ENCODE measurements at places on chromosomes 2 and 18. TPM values are rescaled to one million over a fixed set of nuclear protein-coding genes. Genes with fewer than 3 reads are reported as not detected.
A peak's percentile ranks its signal among the peaks of the same experiment; 100 is the strongest.

- no peak for DNase-seq
These were observed 156.7 kb upstream of the HDAC4 start for GRCh38 chr2:239557516-239557915.

- DNase-seq, result no peak
These were observed 151.0 kb upstream of the NDUFV2 start for GRCh38 chr18:8951491-8951890.

GRCh38 chr2:15956230-15956629 is 15.9 kb downstream of the MYCN start:
- DNase-seq, result no peak

- DNase-seq, result no peak
These were observed 4.9 kb downstream of the NEMP2 start for GRCh38 chr2:190529486-190530247.

DNA sequence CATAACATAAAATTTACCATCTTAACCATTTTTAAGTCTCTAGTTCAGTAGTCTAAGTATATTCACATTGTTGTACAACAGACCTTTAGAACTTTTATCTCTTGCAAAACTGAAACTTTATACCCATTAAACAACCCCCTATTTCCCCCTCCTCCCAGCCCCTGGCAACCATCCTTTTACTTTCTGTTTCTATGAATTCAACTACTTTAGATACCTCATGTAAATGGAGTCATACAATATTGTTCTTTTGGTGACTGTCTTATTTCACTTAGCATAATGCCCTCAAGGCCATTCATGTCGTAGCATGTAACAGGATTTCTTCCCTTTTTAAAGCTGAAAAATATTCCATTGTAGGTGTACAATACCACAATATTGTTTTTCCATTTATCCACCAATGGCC is 129.8 kb downstream of the PDE11A start:
- no peak for DNase-seq

DNA sequence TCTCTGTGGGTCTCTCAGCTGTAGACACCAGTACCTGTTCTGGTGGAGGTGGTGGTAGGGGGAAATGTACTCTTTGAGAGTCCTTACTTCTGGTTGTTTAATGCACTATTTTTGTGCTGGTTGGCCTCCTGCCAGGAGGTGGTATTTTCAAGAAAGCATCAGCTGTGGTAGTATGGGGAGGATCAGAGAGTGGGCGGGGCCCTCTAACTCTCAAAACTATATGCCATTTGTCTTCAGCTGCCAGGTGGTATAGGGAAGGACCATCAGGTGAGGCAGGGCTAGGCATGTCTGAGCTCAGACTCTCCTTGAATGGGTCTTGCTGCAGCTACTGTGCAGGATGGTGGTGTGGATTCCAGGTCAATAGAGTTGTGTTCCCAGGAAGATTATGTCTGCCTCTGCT is 1100.8 kb downstream of the CNTNAP5 start:
- no peak for DNase-seq

- no peak for DNase-seq
These were observed 31.1 kb downstream of the PSME4 start for GRCh38 chr2:53939656-53940055.

GRCh38 chr2:180980106-180980942 is at the start of gene UBE2E3:
TSS of gene UBE2E3 (plus strand) at chr2:180980605. CDS start at chr2:180982043, 1,438 bp downstream.
- peak; percentile 78 for DNase-seq

DNA sequence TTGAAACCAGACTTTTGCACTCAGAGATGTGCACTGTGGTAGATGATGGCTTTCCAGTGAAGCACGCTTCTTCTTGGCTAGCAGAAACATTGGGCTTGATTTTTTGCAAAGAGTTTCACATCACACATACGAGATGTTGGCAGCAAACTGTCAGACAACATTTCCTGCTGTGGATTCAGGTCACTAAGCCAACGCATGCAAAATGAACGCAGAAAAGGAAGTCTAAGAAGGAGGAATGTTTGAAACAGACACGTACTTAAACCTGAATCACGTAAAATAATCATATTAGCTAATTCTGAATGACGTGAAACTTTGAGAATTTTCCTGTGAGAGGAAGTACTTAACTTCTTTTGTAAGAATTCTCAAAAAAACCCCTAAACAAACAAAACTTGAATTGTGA is 88.1 kb downstream of the EPB41L3 start:
- DNase-seq, result no peak

DNA sequence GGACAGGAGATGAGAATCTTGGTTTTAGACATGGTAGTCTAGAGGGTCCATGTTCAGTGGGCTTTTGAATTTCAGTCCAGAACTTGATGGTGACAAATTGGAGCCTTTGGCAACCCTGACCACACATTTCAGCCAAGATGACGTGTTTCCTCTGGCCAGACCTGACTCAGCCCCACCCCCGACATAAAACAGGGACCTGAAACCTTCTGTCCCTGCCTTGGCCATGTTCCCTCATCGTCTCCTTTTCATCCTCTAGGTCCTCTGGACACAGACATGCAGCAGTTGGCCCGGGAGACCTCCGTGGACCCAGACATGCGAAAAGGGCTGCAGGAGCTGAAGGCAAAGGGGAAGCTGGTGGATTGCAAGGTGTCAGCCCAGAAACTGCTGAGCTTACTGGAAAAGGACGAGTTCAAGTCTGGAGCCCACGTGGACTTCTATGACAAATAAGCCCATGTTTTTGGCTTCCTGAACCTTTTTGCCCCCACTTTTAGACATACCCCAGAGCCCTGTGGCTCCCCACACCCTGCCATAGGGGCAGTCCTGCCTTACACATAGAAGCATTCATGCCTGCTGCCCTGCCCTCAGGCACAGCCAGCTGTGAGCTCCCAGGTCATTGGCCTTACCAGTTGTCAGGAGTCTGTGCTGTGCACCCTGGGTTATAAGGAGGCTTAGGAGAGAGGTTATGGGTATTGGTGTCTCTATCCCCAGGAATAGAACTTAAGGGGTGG is 4.0 kb downstream of the SPR start:
- no peak for DNase-seq

DNA sequence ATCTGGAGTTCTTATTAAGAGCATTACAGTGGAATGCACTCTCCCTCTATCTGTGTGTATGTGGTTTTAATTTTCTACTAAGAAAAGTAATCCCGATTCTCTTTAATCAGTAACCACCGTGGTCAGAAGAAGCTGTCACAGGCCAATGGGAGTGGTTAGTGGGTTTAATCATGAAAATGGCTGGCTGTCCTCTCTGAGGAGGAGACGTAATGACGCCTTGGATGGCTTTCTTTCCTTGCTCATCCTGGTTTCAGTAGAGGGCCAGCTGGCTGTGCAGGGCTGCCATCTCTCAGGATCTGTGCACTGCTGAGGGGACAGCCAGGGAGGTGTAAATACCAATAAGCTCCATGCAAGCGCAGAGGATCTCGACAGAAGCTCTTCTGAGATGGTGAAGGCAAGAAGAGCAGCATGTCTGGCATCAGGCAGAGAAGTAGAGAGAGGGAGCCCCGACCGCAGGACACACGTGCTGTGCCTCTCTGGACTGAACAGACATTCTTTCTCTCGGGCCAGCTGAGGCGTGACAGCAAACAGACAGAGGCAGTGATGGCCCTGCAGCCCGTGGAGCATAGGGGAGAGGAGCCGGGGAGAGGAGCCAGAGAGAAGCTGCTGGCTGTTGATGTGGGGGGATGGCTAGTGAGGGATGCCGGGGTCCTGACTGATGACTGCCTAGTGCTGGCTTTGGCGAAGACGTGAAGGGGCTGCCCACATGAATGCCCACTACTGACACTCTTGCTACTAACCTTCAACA is 65.1 kb upstream of the DAPL1 start:
- no peak for DNase-seq

- DNase-seq, result no peak
These were observed 108.0 kb downstream of the CLIP4 start for GRCh38 chr2:29223257-29223656.

DNA sequence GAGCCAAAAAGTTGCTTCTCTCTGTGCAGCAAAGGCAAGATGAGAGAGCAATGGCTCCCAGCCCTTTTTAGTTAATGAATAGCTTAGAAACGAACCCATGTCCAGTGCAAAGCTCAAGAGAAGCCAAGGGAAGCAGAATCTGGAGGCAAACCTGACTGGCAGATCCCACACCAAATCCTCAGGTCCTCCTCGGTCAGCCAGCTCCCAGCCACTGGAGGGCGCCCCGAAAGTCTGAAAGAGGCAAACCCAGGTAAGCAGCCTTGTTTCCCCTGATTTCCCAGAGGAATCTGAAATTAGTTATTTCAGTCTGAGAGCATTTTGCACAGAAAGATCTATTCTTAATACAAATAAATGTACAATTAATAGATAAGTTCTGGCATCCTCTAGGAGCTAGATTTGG is 71.3 kb upstream of the PID1 start:
- DNase-seq, result peak; percentile 28

DNA sequence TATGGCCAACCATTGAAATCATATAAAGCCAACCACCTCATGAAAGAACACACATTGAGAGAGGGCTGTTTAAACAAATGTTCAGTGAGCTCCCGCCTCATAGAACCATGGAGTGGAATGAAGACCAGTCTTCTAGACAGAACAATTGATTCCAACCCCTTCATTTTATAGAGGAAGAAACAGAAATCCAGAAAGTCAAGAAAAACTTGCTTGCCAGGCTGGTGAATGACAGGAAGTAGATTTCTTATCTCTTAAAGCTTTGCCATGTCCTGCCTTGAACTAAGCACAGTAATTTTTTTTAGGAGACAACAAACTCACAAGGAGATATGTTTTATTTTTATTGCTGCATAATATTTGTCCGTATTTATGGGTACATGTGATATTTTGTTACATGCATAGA is 16.5 kb upstream of the NRP2 start:
- no peak for DNase-seq

GALNT5 gene
- total RNA-seq, result 0.19 TPM

IL36G gene
- total RNA-seq, result not detected

MEP1B gene
- total RNA-seq, result not detected

ABCB11 gene
- 0.05 TPM for total RNA-seq

SP140 gene
- total RNA-seq, result 1.3 TPM

SCN9A gene
- 1.4 TPM for total RNA-seq

ITGA6 gene
- 42.0 TPM for total RNA-seq

TXNL1 gene
- total RNA-seq, result 117 TPM

D2HGDH gene
- total RNA-seq, result 17.8 TPM

TMEM247 gene
- not detected for total RNA-seq

VPS54 gene
- total RNA-seq, result 9.9 TPM

DLGAP1 gene
- 0.05 TPM for total RNA-seq

SPAST gene
- total RNA-seq, result 8.7 TPM

Data from left ventricle myocardium inferior (tissue), 1 donor.